ENCODE measurements at places on chromosomes 3 and 15. TPM values are rescaled to one million over a fixed set of nuclear protein-coding genes. Genes with fewer than 3 reads are reported as not detected.

The PAK6 gene
- total RNA-seq: 4.5 TPM

- no peak for DNase-seq
These were observed 77.1 kb upstream of the PRTG start for GRCh38 chr15:55820043-55820442.

The NME9 gene
- 0.43 TPM for total RNA-seq

The TGM4 gene
- total RNA-seq: not detected

GRCh38 chr15:67098768-67099282 lies 33.4 kb downstream of the SMAD3 start:
- no peak for DNase-seq

The FGF12 gene
- 1.6 TPM for total RNA-seq

The CCDC12 gene
- total RNA-seq: 60.3 TPM

DNA sequence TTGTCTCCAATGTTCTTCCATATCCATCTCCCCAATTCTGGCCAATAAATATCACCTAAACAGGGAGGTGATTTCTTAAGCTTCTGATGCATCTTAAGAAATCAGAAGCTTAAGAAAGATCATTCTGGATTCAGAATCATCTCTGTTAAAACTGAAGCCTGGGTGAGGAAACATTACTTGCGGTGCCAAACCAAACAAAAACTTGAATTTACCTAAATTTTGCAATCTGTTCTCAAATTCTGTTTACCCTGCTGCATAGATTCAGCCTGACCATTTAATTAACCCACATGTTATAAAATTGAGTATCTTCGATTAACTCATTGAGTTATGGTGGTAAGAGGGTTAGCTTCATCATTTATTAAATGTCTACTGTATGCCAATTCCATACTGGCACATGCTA lies 204.4 kb upstream of the ZNF385D start:
- DNase-seq: no peak

GRCh38 chr15:48416301-48416700 lies 85.1 kb downstream of the DUT start:
- no peak for DNase-seq

DNA sequence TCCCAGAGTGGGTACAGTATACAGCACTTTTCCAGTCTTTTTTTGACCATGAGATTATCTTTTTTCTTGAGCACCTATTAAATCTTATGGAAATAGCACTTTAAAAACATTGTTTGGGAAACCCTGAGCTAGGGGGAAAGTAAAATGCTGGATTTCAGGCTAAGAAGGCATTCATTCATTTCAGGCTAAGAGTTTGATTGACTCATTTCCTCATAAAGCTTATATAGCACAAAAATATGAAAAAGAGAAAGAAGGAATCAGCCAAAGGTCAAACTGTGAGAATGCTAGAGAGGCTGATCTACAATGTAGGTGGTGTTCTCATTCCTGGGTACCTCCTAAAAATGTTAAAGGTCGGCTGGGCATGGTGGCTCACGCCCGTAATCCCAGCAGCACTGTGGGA lies 10.5 kb downstream of the TTC23 start:
- no peak for DNase-seq

The RAB6B gene
- total RNA-seq: 2.8 TPM

DNA sequence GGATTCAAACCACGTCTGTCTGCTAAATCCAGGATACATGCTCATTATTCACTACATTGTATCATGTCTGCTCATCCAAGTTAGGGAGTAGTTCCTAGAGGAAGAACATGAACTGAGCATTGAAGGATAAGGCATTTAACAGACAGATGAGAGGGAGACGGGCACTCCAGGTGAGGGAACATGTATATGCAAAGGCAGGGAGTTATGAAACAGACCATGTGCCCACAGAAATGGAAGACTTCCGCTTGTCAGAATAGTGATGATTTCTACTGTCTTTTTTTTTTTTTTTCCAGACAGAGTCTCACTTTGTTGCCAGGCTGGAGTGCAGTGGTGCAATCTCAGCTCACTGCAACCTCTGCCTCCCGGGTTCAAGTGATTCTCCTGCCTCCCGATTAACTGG lies 5.0 kb upstream of the NDUFAF1 start:
- DNase-seq: no peak

DNA sequence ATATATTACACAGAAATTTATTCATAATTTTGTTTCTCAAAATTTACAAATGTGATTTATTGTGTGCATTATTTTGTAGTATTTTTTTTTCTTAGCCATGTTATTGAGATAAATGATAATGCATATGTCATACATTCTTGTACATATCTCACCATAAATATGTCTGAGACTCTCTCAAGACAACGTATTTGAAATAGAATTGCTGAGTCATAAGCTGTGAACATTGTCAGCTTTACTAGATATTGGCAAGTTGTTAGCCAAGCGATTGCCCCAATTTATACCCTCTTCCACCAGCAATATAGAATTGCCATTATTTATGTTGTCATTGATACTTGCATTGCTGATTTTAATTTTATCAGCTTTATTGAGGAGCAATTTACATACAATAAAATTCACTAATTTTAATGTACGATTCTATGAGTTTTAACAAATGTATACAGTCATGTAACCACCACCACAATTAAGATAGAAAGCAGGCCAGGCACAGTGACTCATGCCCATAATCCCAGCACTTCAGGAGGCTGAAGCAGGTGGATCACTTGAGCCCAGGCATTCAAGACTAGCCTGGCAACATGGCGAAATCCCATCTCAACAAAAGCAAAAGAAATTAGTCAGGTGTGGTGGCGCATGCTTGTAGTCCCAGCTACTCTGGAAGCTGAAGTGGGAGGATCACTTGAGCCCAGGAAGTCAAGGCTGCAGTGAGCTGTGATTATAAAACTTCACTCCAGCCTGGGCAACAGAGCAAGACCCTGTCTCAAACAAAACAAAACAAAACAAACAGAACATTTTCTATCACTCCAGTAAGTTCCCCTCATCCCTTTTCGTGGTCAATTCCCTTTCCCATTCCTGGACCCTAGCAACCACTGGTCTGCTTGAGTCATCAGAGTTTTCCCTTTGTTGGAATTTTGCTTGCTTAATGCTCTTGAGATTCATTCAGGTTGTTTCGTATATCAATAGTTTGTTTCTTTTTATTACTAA lies 373.1 kb downstream of the MFSD1 start:
- no peak for DNase-seq

GRCh38 chr3:61353382-61353781 lies 102.1 kb upstream of the FHIT start:
- DNase-seq: no peak

GRCh38 chr3:17743658-17743995 lies 1.2 kb upstream of the TBC1D5 start:
- no peak for DNase-seq

The SERINC4 gene
- total RNA-seq: not detected

- DNase-seq: no peak
These were observed 105.2 kb downstream of the RPLP1 start for GRCh38 chr15:69557707-69558409.

DNA sequence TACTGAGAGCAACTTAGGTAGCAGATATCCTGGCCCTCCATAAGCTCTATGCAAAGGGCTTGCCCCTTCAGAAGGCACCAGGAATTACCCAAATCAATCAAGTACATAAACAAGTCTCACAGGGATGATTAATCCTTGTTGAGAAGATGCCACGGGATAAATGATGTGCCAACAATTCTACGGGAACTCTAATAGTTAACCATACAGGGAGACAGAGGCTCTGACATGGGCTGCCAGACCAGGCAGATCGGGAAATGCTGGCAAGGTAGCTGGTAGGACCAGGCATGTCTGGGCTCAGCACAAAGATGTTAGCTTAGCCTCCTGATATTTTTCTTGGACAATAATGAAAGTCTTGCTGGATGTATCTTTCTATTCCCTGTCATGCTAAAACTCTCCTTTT lies 249.3 kb upstream of the THBS1 start:
- DNase-seq: no peak

GRCh38 chr3:64892671-64893309 lies 205.0 kb upstream of the ADAMTS9 start:
- no peak for DNase-seq

DNA sequence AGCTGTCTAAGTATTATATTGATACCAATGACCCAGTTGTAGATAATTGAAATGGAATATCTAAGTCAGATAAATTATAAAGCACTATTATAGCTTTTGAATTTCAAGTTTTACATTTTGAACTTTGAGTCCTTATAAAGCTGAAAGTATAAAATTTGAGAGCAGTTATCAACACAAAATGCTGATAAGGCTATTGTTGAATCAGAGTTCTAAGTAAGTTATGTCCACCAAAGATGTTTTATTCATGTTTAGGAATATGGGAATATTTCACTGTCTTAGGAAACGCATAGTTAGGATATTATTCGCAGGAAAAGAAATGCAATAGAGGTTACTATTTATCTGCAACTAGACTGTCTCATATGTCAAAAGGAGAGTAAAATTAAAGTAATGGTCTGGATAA lies 29.4 kb downstream of the ZPLD1 start:
- no peak for DNase-seq

DNA sequence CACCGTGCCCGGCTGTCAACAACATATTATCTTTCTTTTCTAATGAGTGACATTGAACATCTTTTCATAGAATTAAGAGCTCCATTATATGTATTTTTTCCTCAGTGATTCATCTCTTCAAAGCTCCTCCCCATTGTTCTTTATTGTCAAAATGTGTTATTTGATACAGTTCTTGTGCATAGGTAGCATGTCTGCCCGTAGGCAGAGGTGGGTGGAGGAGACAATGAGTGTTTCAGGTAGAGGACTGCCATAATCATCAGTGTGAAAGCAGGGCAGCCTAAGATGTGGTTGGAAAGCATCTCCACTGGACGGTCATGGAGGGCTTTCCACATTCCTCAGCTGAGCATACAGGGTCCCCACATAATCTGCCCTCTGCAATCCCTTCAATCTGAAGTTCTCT lies 452.0 kb upstream of the MCTP2 start:
- DNase-seq: no peak

DNA sequence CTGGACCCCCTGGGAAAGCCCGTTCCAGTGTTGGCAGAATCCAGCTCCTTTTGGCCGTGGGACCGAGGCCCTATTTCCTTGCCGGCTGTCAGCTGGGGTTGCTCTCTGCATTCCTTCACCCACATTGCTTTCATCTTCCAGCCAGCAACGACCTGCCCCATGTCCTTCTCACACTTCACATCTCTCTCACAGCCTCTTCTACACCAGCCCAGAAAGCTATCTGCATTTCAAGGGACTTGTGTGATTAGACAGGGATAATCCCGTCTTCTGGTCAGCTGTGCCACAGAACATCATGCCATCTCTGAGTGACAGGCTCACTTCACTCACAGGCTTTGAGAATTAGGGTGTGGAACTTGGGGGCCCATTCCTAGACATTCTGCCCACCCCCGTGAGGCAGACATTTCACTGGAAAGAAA lies 16.4 kb downstream of the EFCC1 start:
- DNase-seq: no peak

The TSC22D2 gene
- 14.3 TPM for total RNA-seq

The LINS1 gene
- total RNA-seq: 10.3 TPM

GRCh38 chr3:185912929-185913901 lies 24.6 kb downstream of the TRA2B start:
- no peak for DNase-seq

GRCh38 chr3:126551839-126552687 lies 6.7 kb downstream of the C3orf22 start:
- DNase-seq: no peak

The CCDC51 gene
- 22.0 TPM for total RNA-seq

DNA sequence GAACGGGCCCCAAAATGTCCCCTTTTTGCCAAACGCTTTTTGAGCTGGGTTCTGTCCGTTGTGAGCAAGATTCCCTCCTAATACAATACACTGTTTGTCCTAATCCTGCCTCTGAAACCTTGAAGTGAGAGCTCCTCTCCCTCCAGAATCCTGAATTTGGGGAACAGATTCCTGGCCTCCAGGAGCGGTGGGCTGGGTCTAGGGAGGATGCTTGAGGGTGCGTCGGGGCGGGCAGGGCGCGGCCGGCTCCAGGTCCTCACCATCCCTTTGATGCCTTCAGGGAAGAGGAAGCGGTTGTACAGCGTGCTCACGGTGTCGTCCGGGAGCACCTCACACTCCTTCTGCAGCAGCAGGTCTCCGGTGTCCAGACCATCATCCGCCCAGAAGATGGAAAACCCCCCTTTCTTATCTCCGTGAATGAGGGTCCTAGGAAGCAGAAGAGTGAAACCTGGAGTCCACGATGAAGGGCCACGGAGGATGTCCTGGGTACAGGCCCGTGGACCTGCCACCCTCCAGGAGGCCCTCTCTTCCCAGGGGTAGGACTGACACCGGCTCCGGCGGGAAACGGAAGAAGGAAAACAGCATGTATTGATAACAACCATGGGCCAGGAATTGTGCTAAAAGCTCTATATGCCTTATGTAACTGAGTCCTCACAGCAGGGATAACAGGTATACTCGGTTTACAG lies 23.2 kb downstream of the ALDH1L1 start:
- no peak for DNase-seq

- no peak for DNase-seq
These were observed 18.9 kb upstream of the ATP13A4 start for GRCh38 chr3:193573403-193574191.

DNA sequence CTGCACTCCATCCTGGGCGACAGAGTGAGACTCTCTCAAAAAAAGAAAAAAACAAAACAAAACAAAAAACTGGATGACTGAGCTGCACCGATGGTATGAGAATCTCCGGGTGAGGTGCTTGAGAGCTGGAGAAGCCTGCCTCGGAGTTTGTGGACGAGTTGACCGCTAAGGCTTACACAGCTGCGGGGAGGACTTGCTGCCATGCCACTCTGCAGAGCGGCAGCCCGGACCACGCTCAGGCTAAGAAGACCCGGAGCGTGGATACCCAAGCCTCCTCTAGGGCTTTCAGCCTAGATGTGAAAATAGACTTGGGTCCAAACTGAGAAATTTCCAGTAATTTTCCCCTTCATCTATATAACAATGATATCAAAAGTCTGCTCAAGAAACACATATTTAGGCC lies 16.0 kb downstream of the NRROS start:
- DNase-seq: no peak

The CASR gene
- not detected for total RNA-seq

DNA sequence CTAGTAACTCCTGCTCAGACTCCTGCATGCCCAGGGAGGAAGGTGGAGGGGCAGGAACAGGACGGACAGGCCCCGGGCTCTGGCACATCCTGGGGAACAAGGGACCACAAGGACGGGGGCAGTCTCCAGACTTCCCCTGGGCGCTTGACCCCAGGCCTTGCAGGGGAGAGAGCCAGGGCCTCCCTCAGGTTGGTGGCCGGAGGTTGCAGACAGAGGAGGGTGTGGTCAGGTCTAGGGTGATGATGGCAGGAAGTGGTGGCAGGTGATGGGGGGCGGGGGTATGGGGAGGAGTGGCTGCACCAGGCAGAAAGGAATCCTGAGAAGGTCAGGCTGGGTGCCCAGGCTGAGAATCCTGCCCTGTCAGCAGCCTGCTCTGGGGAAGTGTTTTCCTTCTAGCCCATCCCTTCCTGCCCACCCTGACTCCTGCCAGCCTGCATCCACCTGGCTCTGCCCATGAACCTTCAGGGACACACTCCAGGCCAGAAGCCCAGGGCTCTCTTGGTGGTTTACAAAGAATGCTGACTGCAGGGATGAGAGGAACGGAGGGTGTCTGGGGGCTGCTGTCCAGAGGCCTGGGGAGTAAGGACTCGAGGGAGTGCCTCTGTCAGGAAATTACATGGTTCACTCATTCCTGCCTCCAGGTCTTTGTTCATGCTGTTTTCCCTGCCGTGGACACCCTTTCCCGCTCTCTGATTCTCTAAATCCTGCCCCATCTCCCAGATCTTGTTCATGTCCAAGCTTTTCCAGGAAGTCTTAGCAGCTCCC lies 15.8 kb downstream of the LOXL1 start:
- no peak for DNase-seq
